Fibroblast of mammary gland (primary cell): ENCODE measurements at places on chromosomes 6 and 20.

DNA sequence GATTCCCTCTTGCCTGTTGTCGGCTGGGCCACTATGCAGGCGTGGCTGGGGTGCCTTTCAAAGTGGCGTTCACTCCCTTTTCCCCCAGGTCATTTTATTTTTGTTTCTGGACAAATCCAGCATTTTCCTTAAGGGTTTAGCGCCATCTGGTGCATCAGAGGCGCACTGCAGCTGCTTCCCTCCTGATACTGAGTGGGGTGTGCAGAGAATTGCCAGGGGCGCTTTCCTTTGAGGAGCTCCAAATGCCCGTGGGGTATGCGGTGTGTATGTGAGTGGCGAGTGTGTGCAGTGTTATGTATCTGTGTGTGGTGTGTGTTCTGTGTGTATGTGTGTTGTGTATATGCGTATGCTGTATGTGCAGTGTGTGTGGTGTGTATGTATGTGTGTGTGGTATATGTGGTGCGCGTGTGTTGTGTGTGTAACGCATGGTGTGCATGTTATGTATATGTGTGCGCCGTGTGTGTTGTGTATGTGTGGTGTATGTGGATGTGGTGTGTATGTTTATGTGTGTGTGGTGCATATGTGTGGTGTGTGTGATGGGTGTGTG lies 100.1 kb upstream of the AGPAT4 start:
- DNase-seq = peak; percentile 66

- DNase-seq = no peak
These were observed 4.6 kb downstream of the GUCA1A start for GRCh38 chr6:42177514-42178364.

DNA sequence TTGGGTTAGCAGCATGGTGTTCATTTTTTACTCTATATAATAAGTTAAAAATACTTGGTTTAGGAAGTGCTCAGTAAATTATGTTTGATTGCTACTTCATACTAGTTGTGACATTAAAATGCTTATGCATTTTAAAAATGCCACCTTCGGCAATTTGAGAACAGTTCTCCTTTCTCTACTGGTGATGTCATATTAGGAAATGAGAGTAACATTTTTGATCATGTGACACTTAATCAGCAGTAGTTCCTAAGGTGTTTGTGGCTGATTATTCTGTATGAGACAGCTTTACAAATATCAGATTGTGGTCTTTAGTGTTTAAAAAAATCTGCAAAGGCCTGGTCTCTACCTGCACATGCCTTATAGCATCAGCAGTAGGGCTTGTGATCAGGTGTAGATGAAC lies 4.4 kb downstream of the GZF1 start:
- DNase-seq = no peak

- no peak for DNase-seq
These were observed 17.6 kb upstream of the ENTPD6 start for GRCh38 chr20:25177890-25178321.

GRCh38 chr20:44615169-44615791 lies 32.9 kb downstream of the PKIG start:
- DNase-seq = peak; percentile 69

DNA sequence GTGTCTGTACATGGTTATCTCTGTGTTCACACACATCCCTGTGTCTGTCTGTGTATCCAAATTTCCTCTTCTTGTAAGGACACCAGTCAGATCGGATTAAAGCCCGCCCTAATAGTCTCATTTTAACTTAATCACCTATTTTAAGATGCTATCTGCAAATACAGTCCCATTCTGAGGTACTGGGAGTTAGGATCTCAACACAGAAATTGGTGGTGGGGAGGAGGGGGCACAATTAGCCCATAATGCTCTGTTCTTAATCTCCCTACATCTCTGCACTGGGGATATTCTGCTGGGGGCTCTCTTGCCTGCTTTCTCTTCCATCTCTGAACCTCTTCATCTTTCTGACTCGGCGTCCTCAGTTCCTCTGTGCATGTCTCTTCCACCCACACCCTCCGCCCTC lies 320.7 kb downstream of the CDC5L start:
- DNase-seq = no peak

GRCh38 chr6:20092071-20092566 lies 120.2 kb downstream of the MBOAT1 start:
- DNase-seq = peak; percentile 63

- DNase-seq = no peak
These were observed 212.4 kb upstream of the ARID1B start for GRCh38 chr6:156564807-156565149.

DNA sequence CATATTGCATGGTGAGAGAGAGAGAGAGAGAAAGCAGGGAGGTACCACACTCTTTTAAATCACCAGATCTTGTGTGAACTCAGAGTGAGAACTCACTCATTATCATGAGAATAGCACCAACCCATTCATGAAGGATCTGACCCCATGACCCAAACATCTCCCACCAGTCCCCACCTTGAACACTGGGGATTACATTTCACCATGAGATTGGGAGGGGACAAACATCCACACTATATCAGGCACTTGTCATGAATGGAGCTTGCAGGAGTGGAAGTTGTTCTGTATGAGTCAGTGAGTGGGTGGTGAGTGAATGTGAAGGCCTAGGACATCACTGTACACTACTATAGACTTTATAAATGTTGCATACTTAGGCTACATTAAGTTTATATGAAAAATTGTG lies 47.7 kb upstream of the RNF182 start:
- DNase-seq = peak; percentile 57

GRCh38 chr6:160337301-160337700 lies 10.9 kb upstream of the SLC22A3 start:
- peak; percentile 41 for DNase-seq

DNA sequence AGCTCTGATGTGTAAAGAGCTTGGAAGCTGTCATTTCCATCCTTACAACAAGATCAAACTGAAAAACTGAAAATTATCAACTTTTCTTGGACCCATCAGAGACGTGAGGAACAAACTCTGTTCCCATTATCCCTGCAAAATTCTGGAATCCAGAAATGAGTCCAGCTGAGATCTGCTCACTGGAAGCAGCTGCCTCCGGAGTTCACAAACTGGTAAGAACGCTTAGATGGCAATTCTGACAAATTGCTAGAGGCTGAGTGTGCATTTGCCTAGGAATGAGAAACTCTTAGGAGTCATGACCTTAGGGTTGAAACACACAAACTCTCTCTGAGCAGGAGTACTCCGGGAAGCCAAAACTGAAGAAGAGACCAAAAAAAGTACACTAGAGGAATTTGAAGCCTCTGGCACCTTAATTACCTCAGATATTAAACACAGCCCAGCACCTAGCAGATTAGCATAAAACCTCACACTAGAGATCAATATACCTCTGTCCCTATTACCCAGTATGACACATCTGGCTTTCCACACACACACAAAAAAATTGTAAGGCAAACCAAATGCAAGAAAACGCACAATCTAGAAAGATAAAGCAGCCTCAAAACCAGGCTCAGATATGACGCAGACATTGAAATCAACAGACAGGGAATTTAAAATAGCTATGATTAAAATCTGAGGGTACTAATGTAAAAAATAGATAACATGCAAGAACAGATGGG lies 233.5 kb upstream of the SGK1 start:
- DNase-seq = peak; percentile 84

DNA sequence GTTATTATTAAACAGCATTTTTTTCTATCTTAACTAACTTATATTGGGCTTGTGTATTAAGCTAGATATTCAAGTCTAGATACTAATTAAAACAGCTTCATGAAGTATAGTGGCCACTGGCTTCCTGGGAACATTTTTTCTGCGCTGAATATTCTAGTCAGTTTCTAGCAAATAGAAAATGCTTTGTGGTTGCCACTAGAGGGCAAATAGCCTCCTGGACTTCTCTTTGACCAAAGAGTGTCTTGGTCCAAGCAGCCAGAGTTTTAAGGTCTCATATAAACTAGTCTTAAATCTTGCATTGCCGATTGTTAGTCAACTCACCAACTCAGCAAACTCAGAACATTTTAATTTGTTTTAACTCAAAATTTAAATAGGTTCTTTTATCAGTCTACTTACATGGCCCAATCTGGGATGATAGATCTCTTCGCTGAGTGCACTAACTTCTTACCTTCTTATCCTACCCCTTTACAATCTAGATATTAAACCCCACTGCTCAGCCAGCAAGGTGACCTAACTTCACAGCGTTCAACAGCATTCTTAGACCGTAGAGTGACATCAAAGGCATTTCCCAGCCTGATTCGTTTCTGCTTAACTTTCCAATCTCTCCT lies 24.6 kb upstream of the ID4 start:
- peak; percentile 61 for DNase-seq

DNA sequence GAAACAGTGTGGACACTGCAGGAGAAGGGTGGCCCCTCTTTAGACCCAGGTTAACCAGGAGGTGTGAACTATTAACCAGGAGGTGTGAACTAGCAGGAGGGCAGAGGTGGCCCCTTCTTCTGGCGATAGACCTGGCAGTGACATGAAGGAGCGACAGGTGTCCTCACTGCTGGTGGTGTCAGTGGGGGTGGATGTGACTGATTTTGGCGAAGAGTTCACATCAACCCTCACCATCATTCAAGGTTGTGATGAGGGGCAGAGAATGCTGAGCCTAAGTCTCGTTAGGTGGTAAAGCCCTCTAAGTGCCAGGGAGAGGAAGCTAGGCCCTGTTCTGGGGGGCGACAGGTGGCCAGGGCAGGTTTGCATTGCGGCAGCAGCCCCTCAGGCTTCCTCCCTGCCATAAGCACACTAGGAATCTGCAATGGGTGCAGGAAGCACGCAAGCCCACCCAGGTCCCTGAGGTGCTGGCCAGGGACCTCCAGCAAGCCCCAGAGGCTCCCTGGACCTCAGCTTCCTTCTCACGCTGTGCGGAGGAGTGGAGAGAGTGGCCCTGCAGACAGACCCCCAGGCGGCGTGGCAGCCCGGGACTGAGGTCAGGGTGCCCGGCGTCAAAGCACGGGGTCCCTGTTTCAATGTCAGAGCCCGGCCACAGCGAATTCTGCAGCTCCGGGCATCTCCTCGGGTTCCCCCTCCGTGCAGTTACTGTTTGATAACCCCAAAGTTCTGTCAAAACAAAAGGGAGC lies 13.7 kb downstream of the NPEPL1 start:
- DNase-seq = no peak

- DNase-seq = peak; percentile 23
These were observed 15.0 kb downstream of the ALDH8A1 start for GRCh38 chr6:134934793-134935485.

GRCh38 chr6:148509800-148510581 lies 167.4 kb downstream of the SASH1 start:
- DNase-seq = peak; percentile 99

- no peak for DNase-seq
These were observed 31.6 kb downstream of the AHI1 start for GRCh38 chr6:135465903-135466302.

- DNase-seq = no peak
These were observed 54.9 kb upstream of the UNC93A start for GRCh38 chr6:167236239-167236571.

DNA sequence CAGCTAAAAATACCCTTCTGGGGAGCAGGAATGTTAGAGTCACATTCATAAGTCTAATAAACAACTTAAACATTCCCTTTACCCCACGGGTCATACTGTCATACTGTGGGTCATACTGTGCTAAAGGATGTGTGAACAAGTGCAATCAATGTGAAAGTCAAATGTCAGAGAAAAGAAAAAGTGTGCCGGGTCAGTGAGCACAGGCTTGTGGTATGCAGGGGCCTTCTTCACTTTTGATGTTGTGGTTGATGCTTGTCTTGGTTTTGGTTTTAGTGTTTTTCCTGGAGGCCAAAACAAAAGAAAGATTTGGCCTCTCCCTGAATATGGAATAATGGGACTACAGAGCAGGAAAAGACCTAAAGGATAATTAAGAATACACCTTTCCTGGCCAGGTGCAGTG lies 267.9 kb upstream of the PLN start:
- no peak for DNase-seq
